ENCODE measurements at places on chromosomes 2 and 18. TPM values are rescaled to one million over a fixed set of nuclear protein-coding genes. Genes with fewer than 3 reads are reported as not detected.

Gene NT5DC4
- not detected for polyA plus RNA-seq

Gene MRPL19
- polyA plus RNA-seq = 28.2 TPM

Gene FAM117B
- 3.4 TPM for polyA plus RNA-seq

Gene CCDC74B
- polyA plus RNA-seq = not detected

Gene RPL37A
- 3,306 TPM for polyA plus RNA-seq

Gene MARCHF4
- 0.07 TPM for polyA plus RNA-seq

Gene TUBA4B
- polyA plus RNA-seq = 0.23 TPM

Gene CASP8
- 4.8 TPM for polyA plus RNA-seq

Gene GAD1
- polyA plus RNA-seq = 1.7 TPM

Gene SCN1A
- not detected for polyA plus RNA-seq

Gene CCNT2
- 49.8 TPM for polyA plus RNA-seq

Gene NGEF
- 1.7 TPM for polyA plus RNA-seq

Gene ABHD1
- 0.29 TPM for polyA plus RNA-seq

- peak; percentile 55 for DNase-seq
Observed at GRCh38 chr18:75170916-75171315, 38.0 kb downstream of the PTGR3 start.

- no peak for DNase-seq
Observed at GRCh38 chr2:12116228-12116750, 369.9 kb downstream of the LPIN1 start.

GRCh38 chr2:25234738-25235137, 66.4 kb upstream of the POMC start:
- DNase-seq = no peak

GRCh38 chr2:15527074-15527739, 33.9 kb downstream of the NBAS start:
- DNase-seq = no peak

DNA sequence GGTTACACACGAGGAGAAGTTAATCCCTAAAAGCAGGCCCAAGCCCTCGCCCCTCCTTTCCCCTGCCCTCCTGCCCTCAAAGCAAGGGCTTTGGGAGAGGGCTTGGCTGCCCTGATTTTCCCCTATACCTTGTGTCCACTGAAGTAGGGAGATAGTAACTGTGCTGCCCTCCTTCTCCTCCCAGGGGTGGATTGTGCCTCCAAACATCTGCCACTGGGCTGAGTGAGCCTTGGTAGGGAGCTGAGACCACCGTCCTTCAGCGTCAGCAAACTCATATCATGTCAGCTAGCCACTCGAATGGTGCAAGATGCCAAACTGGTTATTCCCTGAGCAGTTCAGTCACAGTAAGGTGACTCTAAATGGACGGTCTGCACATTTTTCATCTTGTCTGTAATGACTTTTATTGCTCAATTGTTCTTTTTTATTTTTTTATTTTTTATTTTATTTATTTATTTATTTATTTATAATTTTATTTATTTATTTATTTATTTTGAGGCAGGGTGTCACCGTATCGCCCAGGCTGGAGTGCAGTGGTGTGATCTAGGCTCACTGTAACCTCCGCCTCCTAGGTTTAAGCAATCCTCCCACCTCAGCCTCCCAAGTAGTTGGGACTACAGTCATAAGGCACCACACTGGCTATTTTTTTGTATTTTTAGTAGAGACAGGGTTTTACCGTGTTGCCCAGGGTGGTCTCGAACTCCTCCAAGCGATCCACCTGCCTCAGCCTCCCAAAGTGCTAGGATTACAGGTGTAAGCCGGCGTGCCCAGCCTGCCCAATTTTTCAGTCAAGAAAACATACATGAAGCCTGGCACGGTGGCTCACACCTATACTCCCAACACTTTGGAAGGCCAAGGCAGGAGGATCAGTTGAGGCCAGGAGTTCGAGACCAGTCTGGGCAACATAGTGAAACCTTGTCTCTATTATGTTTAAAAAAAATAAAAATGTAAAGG, 8.7 kb downstream of the PCBP1 start:
- DNase-seq = no peak

- DNase-seq = no peak
Observed at GRCh38 chr18:69196336-69196735, 204.4 kb upstream of the DOK6 start.

GRCh38 chr2:237059155-237059875, 26.4 kb upstream of the COPS8 start:
- DNase-seq = no peak

GRCh38 chr2:73685764-73686438, 43.7 kb upstream of the NAT8 start:
- DNase-seq = no peak

GRCh38 chr2:150431561-150432311, 55.7 kb downstream of the RND3 start:
- DNase-seq = no peak

GRCh38 chr2:9308186-9308955, 101.8 kb downstream of the ASAP2 start:
- DNase-seq = no peak

GRCh38 chr2:160167089-160167740, 32.9 kb downstream of the ITGB6 start:
- no peak for DNase-seq

GRCh38 chr2:161969159-161969558, 104.9 kb downstream of the DPP4 start:
- DNase-seq = no peak

DNA sequence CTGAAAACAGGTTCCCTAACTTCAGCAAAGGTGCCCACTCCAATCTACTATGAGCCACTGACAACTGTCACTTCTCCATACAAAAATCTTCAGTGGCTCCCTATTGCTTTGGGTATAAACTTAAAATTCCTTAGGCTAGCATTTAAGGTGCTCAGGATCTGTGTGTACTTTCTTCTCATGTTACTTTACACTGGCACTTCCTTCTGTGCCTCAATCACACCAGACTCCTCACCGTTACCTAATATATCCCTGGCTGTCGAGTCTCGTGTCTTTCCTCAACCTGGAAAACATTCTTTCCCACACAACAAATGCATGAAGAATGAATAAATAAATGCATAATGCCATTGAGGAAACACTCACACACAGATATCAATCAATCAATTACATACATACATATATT, 101.1 kb downstream of the TCF4 start:
- no peak for DNase-seq

GRCh38 chr2:221541131-221541735, 30.9 kb downstream of the EPHA4 start:
- no peak for DNase-seq

DNA sequence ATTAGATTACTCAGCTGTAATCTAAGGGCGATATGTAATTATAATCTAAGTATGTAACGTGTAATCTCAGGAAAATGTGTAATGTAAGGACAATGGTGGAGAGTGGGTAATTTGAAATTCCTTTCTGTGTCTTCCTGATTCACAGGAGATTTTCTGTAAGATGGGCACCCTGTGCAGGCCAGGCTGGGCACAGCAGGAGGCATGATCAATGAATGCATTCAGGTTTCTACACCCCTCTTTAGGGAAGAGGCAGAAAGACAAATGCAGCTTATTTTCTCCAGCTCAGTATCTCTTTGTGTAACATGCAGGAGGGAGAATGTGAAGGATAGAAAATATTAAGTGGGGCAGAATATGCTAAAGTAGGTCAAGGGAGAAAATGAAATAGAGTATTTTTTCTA, 320.1 kb downstream of the PIK3C3 start:
- DNase-seq = no peak

DNA sequence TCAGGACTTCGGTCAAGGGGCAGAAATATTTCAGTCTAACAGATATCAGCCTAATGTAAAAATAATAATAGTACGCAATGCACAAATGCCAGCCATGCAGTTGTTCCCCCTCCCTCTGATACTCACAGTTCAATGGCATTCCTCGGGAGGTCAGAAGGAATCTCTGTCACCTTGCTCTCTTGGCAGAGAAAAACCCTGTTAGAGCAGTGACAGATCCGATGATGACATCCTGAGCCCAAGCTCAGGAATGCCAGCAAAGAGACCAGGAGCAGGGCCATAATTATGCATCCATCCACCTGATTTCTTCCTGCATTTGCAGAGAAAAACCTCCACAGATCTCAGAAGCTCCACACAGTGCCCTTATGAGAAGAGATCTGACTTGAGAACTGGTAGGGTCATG, at the start of gene FSHR:
Gene FSHR (minus strand): TSS at position 376 of the 400 bp plus-strand sequence. CDS start 98 bp downstream, at position 278.
- no peak for DNase-seq

GRCh38 chr2:43131890-43132682, 94.3 kb downstream of the ZFP36L2 start:
- DNase-seq = no peak

DNA sequence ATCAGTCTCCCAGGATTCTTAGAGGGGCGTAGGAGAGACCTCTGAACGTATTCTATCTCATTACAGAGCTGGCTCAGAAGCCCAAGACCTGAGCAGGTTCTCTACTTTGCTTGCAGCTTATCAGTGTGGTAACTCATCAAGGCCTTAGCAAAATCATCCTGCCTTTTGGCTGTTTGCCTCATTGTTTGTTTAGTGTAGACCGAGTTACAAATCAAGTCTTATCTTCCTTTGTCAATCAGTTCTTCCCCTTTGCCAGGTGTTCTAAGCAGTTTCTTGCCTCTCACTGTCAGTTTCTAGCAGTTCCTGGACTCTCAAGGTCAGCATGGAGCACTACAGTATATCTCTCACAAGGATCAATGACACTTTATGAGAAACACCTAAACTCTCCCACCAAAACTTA, 30.9 kb upstream of the NAB1 start:
- DNase-seq = no peak

DNA sequence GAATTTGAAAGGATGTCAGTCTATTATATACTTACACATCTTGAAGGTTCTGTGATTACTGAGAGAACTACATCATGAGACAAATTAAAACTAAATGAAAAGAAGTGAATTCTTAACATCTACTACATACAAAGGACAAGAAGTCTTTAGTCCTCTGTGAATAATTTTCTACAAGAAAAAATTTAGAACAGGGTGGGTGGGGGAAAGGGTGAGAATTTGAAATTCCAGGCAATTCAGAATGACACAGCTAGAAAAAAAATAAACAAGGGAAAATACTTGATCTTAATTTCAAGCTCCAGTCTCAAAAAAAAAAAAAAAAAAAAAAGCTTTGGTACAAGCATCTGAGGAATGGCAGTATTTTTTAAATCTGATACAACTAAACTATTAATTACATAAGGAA, 15.5 kb downstream of the CUL3 start:
- DNase-seq = no peak

DNA sequence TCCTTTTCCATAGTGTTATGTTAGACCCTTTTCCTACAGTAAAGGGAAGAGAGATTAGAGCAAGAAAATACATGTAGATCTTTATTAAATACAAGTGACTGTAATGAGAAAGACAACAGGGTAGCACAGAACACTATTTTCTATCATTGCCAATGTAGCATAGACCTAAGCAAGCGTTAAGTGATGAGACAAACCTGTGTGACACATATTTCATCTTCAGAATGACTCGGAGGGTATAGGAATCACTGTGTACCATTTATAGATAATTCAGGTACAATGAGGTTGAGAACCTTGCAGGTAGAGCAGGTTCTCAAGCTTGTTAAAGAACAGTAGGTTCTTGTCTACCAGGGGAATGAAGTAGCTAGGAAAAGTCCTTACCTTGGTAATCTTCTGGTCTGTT, 15.9 kb downstream of the PDIA6 start:
- no peak for DNase-seq

DNA sequence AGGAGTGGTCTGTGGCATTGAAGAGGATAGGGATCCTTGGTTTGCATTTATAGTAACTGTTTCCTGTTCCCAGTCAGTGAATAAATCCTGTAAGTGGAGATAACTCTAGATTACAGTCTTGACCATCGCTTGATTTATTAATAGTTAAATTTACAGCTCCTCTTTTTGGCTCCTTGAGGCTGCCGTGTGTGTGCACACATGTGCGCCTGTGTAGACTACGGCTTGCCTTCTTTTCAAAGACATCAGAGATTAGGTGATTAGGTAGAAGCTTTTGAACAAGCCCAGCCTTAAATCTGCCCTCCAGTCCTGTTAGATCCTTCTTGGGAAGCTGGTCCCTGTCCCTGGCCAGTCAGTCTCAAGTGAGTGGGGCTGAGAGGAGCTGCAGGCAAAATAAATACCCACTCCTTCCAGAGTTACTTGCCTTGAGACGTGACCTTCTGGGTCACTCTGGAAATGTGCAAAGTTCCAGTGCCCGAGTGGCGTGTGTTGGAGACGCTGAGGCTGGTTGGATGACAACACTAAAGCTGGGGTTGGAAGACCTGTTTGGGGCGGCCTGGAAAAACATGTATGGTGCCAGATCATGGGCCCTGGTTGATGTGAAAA, 32.0 kb downstream of the TCF7L1 start:
- no peak for DNase-seq

DNA sequence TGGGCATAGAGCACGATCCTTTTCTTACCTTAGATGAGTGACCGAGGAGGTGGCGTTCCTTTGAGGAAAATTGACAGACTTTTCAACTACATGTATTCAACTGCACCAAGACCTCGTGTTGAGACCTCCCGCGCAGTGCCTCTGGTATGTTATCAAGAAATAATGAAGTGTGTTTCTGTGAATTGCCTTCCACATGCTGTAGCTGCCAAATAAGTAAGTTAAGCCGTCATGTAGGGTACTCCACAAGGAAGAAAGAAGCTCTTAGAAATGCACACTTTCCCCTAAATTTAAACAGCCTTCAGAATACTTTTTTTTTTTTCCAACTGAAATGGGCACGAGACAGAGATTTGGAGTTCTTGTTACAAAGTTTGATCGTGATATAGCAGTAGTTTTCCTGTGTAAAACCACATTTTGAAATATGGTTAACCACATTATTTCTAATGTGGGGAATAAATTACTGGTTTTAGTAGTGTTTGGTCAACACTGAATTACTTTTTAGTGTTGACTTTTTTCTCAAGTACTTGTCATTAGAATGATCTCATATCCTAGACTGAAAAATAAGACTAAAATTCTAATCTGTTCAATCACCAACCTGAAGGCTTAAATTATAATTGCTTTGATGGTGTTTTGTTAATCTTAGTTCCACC, 30.5 kb downstream of the PDK1 start:
- DNase-seq = no peak

- DNase-seq = no peak
Observed at GRCh38 chr2:176391148-176391419, 121.8 kb downstream of the MTX2 start.
